ENCODE measurements at places on chromosomes 1 and 21.

- no peak for DNase-seq
These were observed 53.4 kb downstream of the RPS6KA1 start for GRCh38 chr1:26582836-26583460.

DNA sequence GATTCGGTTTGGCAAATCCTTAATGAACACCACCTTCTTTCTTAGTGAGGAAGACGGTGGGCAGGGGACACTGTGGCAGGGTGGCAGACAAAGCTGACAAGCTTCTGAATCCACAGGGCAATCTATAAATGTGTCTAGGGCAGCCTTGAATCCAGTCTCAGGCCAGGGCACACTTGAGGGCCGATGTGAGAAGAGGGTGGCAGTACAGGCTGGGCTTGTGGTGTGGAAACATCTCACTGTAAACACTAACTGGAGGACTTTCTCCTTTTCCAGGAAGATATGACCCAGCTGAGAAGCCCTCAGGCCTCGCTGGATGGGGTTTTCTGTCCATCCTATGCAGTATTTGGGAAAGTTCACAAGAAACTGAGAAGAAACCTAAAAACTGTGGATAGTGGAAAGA, 46.5 kb downstream of the PKP1 start:
- DNase-seq = no peak

DNA sequence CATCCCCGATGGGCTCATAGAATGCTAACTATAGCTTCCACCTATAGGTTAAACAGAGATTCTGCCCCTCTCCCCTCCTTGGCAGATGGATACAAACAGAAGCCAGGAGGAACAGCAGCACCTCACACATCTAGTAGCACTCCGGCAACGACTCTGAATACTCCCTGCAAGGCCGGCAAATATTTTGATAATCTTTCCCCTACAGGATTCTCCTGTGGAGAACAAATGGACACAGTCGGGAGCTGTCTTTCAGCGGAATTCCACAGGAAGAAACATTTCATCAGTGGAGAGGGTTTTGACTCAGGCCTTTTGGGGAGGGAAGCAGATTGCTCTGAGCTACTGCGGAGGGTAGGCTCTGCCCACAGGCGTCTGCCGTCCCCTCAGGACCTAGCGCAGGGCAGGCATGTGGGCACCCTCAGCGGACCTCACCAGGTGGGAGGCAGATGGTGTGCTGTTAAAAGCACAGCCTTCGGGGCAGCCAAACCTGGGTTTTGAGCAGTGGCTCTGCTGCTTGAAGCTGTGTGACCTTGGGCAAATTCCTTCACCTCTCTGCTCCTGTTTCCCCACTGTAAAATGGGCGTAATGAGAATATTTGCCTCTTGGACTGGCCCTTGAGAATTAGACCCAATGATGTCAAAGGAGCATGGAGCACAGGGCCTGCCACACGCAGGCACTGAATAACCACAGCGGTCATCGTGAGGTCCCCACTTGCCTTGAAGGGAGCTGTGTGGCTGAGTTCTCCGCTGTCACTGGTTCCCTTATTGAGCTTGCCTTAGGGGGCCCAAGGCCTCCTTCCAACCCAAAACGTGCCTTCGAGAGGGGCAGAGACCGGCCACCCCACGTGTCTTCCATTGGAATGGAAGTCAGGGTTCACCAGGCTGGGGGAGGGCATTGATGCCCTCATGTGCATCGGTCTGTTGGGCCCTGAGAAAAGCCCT, 19.2 kb upstream of the BCAR3 start:
- DNase-seq = no peak

GRCh38 chr1:200896531-200897196, 2.0 kb downstream of the INAVA start:
- DNase-seq = no peak

DNA sequence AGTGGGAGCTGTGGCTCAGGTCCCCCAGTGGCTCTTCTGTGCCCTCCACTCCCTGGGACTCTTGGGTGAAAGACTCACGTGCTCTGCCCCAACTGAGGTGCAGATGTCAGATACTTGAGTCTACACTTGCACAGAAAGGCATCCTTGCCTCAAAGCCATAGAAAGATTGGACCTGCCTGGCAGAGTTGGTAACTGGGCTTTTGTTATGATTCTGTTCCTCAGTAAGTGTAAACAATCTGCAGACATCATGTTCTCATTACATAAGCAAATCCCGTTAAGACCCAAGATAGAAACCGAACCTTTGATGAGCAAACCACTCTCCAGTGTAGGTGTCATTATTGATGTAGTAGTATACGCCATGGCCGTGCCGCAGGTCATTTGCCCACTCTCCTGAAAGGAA, 10.0 kb downstream of the RSPH1 start:
- no peak for DNase-seq

Measured in left renal cortex interstitium (tissue), 4 donors.